ENCODE measurements at places on chromosomes 7 and 10.
A peak's percentile ranks its signal among the peaks of the same experiment; 100 is the strongest.

- no peak for DNase-seq
These were observed 283.0 kb upstream of the KLF6 start for GRCh38 chr10:4067931-4068561.

DNA sequence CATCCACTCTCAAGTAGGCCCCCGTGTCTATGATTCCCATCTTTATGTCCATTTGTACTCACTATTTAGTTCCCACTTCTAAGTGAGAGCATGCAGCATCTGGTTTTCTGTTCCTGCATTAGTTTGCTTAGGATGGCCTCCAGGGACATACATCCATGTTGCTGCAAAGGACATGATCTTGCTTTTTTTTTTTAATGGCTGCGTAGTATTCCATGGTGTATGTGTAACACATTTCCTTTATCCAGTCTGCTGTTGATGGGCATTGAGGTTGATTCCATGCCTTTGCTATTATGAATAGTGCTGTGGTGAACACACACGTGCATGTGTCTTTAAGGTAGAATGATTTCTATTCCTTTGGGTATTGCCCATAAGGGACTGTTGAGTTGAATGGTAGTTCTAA lies 67.8 kb downstream of the SFMBT2 start:
- DNase-seq: no peak

DNA sequence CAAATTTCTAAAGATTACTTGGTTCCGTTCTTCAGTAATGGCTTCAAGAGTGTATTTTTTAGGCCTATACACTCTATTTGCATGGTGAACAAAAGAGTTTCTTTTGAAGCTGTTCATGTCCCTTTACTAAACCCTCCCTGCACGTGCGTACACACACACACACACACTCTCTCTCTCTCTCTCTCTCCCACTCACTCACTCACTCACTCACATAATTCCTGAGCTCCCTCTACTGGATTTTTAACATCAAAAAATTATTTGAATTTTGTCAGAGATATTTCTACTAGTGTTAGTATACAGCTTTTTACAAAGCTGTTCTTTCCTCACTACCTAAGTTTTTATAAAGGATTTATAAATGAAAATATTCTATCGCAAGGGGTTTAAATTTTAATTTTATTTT lies 85.9 kb downstream of the UBE3C start:
- DNase-seq: no peak

DNA sequence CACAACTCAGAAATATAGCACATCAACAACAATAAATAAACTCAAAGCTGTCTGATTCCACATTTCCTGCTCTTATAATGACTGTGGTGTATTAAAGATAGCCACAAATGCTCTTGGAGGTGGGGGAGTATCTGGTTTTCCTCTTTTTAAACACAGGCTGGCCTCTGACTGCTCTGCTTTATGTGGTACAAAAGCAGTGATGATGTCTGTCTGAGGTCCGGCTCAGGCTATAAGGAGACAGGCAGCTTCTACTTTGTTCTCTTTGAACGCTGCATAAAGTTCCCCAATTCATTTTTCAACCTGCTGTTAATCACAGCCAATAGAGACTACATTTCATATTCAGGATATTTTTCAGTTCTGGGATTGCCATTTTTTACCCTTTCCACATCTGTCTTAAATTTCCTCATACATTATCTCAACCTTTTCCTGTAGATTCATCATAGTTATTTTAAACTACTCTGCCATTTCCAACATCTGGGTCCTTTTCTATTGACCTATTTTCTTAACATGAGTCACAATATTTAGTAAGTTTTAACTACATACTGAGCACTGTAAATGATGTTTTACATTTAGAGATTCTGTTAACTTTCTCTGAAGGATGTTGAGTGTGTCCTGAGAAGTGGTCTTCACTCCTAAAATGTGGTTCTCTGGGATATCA lies 64.9 kb downstream of the CRPPA start:
- no peak for DNase-seq

- DNase-seq: peak; percentile 2
These were observed 127.6 kb upstream of the SLC26A5 start for GRCh38 chr7:103573479-103574058.

DNA sequence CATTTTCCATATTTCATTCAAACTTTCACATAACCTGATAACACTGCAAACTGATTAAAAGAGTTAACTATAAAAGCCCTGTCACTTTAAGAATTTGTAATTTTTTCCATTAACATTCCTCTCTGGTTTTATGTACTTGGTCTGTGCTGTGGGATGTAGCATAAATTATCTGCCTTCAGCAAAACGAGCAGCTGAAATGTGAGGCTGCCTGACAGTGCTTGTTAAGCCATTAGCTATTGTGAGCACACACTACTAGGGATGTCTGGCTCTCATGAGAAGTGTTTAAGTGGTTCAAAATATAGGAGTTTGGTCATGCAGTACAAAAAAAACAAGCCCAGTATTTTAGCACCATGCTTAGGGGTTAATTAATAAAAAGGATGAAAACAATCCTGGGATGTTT lies 63.0 kb downstream of the HOXA1 start:
- DNase-seq: no peak

- no peak for DNase-seq
These were observed 284.5 kb downstream of the PTPRN2 start for GRCh38 chr7:158303121-158303520.

GRCh38 chr7:116232350-116232749 lies 22.0 kb downstream of the TES start:
- DNase-seq: no peak

DNA sequence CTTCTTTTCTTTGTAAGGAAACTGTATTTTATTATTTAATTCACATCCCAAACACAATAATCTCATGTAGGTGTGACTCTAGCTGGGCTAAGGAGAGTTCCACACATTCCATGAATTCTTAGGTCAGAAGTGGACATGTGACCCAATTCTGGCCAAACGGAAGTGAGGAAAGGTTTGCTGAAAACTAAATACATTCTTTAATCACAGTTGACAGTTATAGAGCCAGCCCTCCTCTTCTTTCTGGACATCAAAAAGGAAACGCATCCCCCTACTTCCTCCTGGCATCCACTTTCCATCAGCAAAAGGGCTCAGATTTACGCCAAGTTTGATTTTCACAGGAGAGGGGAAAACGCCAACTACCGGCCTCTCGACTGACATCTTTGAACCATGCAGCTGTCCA lies 774.4 kb upstream of the POM121L12 start:
- DNase-seq: no peak

DNA sequence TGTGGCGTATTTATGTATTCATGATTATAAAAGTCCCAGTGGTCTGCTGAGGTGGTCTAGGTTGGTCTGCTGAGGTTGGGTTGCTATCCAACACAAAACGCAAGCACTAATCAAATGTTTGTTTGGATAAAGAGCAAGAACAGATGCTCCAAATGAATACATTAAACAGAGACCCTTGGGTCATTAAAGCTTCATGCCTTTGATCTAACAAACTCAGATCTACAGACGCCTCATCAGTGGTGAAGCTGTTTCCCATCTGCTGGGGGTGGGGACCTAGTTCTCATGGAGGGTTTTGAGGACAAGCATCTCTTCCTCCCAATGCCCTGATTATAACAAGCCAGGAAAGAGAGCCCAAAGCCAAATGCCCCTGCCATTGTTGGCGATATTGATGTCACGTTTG lies 786.7 kb downstream of the NRG3 start:
- no peak for DNase-seq

DNA sequence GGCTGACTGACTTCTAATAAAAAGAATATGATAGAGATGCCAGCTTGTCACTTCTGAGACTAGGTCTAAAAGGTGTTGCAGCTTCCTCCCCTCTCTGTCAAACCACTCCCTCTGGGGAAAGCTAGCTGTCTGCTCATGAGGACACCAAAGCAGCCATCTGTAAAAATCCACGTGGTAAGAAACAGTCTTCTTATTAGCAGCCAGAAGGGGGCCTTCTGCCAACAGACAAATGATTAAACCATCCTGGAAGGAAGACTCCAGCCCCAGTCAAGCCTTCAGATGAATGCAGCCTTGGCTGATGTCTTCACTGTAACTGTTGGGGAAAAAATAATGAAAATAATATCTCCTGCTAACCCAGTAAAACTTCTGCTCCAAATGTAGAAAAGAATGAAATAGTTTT lies 41.9 kb upstream of the DAGLB start:
- DNase-seq: no peak

- DNase-seq: no peak
These were observed 128.4 kb upstream of the BTBD16 start for GRCh38 chr10:122142641-122143237.

- peak; percentile 63 for DNase-seq
These were observed 2.7 kb upstream of the MUC17 start for GRCh38 chr7:101017064-101017777.

DNA sequence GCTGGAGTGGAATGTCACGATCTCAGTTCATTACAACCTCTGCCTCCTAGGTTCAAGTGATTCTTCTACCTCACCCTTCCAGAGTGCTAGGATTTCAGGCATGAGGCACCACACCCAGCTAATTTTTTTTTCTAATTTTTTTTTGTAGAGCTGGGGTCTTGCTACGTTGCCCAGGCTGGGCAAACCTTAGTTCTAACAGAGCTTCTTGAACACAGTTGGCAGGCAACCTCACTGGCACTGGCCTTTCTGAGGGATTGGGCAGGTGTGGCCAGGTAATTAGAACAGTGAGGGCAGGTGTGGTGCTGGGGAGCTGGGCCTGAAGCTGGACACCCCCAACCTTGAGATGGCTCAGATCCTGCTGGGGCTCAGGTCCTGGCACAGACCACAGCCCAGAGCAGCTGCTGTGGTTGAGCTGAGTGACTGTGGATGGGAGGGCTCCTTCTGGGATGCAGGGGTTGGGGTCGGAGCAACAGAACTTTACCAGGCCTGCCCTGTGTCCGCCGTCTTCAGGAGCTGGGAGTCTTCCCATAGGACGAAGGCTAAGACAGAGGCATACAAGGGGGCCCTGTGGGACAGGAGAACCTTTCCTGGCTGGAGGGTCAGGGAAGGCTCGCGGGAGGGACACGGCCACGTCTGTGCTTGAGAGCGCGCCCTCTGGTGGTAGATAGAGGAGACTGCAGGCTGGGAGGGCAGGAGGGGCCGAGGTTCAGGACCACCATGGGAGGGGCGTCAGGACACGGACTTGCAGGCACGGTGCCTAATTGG lies 48.2 kb downstream of the COL26A1 start:
- DNase-seq: no peak

- no peak for DNase-seq
These were observed 71.2 kb downstream of the SUGCT start for GRCh38 chr7:40205992-40206391.

DNA sequence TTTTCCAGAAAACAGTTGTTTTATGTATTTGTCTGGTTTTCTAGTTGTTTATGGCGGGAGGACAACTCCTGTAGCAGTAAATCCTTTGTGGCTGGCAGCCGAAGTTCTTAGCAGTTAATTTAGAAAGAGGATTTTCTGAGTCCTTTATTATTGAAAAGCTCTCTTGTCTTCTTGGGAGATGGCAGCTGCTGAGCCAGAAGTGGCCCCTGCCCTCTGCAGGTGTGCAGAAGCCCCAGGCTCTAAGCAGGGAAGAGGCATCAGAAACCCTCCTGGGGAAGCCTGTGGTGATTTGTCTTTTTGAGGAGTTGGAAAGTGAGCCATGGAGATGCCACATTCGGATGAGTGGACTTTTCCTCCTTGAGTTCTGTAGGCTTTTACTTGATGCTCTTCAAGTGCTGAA lies 106.3 kb downstream of the GLRX3 start:
- no peak for DNase-seq

GRCh38 chr10:60575105-60575504 lies 185.4 kb upstream of the ANK3 start:
- DNase-seq: no peak

DNA sequence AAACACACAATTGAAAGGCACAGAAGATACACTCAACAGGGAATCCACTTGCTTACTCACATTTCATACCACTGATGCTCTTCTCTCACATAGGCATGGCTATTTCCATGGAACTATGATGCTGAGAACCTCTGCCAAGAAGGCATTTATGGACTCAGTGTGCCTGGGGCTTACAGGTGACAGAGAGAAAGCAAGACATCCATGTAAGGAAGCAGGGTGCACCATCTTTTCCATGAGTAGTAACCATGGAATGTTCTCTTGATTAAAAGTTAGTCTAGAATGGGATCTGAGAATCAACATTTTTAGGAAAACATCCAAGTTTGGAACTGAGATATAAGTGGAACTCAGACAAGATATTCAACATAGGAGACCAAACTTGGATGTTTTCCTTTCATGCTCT lies 52.5 kb upstream of the MACC1 start:
- DNase-seq: no peak

DNA sequence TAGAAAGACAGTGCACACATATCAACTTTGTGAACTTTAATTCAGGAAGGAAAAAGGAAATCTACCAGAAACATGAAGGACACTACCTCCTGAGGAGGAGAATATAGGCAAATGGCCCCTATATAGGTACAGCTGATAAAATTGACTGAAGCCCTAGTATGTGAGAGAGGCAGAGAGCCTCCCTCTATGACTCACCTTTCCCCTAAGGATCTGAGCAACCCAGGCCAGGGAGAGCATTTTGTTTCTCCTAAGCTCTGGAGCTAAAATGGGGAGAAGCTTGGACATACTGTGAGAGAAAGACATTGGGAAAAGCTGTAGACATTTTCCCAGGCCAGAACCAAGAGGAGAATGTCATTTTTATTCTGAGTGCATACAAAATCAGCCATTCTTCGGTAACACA lies 303.5 kb downstream of the AHR start:
- DNase-seq: no peak

DNA sequence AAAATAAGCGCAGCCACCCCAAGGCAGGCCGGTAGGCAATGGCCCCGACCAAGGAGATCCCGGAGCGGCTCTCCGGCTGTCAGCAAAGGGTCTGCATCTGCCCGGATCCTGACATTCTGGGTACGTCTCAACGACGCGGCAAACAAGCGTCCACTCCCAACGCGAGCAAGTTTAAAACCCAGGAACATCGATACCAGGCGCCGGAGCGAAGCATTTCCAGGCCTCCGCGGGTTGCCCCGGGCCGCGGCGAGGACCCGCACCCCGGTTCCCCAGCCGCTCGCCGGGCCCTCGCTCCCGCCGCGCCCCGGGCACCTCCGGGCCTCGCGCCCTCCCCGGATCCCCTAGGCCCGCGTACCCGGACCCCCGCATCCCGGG lies 453 bp downstream of the URGCP start:
- DNase-seq: no peak

- no peak for DNase-seq
These were observed 253.9 kb upstream of the FZD8 start for GRCh38 chr10:35896001-35896400.

GRCh38 chr7:8433477-8434289 lies at the start of gene NXPH1:
Gene NXPH1, plus strand, starts transcription at chr7:8433609.
- DNase-seq: no peak

GRCh38 chr10:71751515-71752224 lies 21.6 kb downstream of the VSIR start:
- no peak for DNase-seq

DNA sequence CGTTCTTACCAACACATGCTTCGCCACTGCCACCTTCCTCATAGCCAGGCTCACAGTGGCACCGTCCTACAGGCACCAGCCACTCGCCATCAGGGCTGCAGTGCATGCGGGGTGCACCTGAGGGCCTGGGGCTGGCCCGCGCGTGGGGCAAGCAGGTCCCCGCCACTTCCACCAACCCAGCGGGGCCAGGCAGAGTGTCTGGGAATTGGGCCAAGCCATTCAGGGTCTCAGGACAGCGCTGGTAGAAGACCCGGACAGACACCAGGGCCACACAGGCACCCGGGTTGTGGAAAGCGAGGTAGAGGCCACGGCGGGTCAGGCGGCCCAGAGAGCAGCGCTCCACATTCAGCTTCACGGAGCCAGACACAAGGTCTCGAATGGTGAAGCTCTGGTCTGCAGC lies 9.0 kb downstream of the EPHA1 start:
- no peak for DNase-seq
